GOT3 (cell line): ENCODE measurements at places on chromosomes 2 and 18.

DNA sequence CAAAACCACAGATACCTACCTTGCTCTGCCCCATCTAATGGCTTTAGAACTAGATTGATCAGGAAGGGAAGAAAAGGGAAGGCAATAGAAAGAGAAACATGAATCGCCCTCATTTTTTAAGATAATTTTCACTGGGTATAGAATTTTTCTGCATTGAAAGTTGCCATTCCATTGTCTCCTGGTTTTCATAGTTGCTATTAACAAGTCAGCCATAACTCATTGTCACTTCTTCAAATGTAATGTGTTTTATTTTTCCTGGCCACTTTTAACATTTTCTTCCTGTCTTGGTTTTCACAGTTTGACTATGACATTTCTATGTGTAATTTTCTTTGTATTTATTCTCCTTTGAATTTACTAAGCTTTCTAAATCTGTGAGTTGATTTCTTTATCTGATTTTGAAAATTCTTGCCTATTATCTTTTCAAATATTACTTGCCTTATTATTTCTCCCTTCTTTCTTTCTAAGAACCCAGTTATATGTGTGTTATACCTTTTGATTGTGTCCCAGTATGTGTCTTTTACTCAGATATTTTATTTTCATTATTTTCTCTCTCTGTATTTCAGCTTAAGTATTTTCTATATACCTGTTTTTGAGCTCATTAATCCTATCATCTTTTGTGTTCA lies 85.5 kb upstream of the GLI2 start:
- no peak for DNase-seq

- DNase-seq, result no peak
These were observed 10.5 kb downstream of the PCARE start for GRCh38 chr2:29063646-29064345.

GRCh38 chr2:19461504-19462255 lies 103.3 kb upstream of the OSR1 start:
- no peak for DNase-seq

DNA sequence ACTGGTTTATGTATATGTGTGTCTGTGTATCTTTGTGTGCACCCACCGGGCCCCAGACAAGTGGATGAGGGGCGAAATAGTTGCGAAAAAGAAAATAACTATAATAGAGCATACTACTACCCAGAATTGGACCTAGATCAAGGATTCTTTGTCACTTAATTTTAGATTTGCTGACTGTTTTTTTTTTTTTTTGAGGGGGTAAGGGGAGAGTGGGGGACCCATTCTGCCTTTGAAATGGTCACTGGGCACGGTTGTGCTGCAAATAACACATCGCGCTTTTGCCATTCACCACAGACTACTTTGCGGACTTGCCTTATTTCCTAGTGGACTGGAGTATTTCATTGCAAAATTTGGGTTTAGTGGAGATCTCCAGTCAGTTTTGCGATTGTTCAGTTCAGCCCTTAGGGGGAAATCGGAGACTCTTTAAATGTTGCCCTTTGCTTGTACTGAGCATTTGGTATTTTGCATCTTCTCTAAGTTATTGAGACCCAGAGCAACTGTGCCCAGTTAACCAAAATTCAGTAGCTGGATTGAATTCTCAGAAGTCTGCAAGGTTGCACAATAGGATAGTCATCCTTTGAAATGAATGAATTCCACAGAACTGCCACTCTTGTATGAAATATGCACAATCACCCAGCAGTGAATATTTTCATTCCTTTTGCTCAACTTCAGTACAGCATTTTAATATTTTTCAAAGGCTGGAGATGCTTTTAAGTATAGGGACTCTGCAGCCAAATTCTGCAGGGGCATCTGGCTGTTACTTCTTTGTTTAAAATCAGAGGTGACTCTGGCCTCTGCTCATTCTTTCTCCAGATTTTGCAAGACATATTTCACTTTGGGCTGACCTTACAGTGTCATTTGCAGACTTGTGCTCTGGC lies 2.9 kb downstream of the TRIB2 start:
- DNase-seq, result no peak

GRCh38 chr18:21330122-21330701 lies 88.2 kb downstream of the GREB1L start:
- no peak for DNase-seq

GRCh38 chr2:55805686-55806085 lies 112.0 kb upstream of the PNPT1 start:
- no peak for DNase-seq

GRCh38 chr18:44609181-44609941 lies 71.3 kb upstream of the SETBP1 start:
- no peak for DNase-seq

DNA sequence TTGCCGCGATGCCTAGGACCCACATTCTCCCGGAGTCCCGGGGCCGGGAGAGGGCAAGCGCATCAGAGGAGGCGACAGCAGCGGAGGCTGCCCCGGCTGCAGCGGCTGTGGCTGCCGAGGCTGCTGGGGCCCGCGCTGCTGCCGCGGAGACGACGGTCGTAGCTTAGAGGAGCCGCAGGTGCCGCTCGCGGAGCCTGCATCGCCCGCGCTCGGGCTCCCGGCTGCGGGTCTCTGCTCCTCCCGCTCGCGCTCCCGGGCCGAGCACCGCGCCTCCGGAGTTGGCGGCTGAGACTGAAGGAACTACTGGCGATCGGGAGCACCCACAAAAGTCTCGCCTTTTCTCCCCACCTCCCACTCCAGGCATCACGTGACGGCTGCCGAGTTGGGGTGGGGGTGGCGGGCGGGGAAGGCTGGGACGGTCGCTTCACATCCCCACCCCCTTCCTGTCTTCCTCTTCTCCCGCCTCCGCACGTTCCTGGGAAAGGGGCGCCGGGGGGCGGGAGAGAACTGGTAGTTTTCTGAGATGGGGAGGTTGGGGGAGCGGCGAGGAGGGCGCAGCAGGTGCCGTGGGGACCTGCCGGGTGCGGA lies at the start of gene LYPD1:
Gene LYPD1 (minus strand): TSS at position 298 of the 588 bp plus-strand sequence. CDS start 273 bp downstream, at position 25.
- DNase-seq, result no peak

GRCh38 chr2:64586883-64587481 lies 62.9 kb downstream of the AFTPH start:
- DNase-seq, result no peak

DNA sequence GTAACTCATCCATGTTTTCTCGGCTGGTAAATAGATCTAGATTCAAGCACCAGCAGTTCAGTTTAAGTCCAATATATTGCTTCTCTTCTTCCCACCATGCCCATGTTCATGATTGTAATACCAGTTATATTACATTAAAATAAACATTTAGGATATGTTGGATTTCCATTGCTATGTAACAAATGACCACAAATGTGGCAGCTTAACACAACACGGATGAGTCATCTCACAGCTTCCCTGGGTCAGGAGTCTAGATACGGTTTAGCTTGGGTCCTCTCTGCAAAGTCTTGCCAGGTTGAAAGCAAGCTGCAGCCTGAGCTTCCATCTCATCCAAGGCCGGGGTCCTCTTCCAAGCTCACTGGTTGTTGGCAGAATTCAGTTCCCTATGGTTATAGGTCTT lies 39.4 kb upstream of the SMAD2 start:
- no peak for DNase-seq

DNA sequence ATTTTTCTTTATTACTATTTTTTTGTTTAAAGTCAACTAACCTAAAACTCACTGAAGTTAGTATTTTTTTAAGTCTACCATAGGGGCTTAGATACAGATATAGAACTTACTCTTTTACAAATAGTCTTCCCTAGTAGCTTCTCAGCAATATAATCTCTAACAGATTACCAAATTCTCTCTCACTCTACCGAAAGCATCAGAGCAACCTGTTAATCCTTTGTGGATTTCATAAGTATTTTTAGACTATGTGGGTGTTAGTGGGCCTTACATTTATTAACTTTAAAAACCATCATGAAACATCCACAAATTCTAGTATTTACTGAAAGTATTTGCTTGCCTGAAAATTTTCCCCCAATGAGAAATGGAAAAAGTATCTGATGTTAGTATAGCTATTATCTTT lies 84.6 kb upstream of the TFPI start:
- DNase-seq, result no peak

DNA sequence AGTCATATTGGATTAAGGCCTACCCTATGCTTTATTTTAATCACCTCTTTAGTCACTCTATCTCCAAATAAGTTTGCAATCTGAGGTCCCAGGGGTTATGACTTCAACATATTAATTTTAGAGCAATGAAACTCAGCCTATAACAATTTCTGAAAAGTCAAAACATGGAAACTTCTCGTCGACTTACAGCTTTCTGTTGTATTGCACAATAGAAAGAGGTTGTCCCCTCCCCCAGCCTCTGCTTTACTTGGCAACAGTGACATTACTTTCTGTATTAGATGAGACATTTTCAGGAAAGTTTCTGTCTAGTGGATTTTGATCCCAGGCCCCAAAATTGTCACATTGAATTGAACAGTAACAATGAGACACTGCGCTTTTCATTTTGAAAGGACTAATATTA lies 326.4 kb downstream of the THSD7B start:
- DNase-seq, result no peak

DNA sequence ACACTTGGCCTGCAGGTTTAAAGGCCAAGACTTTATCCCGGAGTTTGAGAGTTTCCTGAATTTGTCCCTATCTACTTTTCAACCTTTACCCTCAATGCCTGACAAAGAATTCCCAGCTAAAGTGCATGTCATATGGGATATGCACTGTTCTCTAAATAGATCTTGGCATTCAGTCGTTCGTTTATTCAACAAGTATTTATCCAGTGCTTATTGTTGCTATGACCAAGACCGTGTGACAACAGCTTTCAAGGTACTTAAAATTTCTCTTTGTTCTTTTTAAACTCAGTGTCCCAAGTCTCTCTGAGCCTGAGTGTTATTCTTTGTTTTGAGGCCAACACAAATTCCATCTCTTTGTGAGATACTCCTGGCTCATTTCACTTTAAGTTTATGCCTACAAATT lies 133.4 kb downstream of the RGPD3 start:
- DNase-seq, result no peak

DNA sequence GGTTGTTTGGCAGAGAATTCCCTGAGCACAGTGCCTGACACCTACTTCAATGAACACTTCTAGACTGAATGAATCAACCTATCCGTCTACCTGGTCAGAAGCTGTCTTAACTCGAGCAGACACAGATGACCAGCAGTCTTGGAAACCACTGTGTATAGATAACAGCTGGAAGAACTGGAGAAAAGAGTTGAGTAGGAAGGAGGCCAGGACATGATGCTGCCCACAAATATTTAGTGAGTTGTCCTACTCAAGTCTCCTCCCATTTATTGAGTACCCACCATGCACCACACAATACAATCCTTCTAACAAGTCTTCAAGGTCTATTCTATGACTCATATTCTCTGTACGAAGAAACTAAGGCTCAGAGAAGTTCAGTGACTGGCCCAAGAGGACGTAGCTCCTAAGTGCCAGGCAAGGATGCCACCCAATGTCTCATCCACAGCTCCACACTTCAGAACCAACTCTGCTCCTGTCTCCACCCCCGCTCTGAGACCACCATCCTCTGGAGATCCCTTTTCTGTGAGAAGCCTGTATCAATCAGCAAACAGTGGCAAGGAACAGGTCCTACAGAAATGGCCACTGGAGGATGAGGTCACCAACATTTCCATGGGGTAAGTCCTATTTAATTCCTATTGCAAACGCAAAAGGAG lies 62.2 kb downstream of the GALNT14 start:
- DNase-seq, result no peak

- DNase-seq, result no peak
These were observed 92.1 kb downstream of the ACKR3 start for GRCh38 chr2:236661762-236662110.

- no peak for DNase-seq
These were observed 45.4 kb upstream of the RND3 start for GRCh38 chr2:150532879-150533278.

GRCh38 chr18:42475157-42475556 lies 520.1 kb downstream of the PIK3C3 start:
- no peak for DNase-seq

GRCh38 chr2:178194600-178195389 lies 483 bp downstream of the OSBPL6 start:
- DNase-seq, result no peak

DNA sequence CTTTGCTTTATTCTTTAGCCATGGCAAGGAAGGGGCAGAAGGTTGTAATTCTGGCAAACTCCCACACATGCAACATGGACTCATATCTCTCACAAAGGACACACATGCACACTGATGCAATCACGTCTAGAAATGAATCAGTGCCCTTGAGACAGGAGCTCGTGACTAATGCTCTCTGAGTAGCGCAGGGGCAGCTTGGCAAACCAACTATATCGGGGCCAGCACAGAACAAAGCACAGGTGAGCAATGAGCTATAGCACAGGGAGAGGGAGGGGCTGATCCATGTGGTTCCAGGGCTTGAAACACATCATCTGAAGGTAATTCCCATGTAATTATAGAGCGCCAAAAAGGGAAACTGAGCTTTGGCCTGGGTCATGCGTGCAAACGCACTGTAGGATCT lies 165.2 kb upstream of the KLF7 start:
- peak; percentile 3 for DNase-seq

GRCh38 chr18:13245481-13246000 lies 27.0 kb downstream of the LDLRAD4 start:
- DNase-seq, result no peak

GRCh38 chr2:200650195-200650594 lies 64.4 kb downstream of the AOX1 start:
- no peak for DNase-seq

- DNase-seq, result no peak
These were observed 535.1 kb downstream of the RNF144A start for GRCh38 chr2:7452110-7452876.

DNA sequence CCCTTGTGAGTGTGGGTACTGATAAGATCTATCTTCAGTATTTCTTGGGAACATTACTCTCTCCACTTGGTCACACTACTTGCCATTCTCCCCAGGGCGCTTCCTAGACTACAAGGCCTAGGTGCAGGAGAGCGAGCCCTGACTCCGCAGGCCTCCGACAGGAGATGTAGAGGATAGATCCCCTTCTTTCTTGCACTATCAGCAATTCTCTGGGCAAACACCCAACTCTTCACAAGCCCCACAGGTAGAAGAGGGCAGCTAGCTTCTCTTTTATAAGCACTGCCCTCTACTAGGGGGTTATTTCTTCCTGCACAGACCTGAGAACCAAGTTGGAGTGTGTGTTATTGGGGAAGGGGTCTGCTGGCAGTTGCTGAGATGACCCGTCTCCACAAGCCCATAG lies 10.7 kb upstream of the RMDN2 start:
- DNase-seq, result no peak

DNA sequence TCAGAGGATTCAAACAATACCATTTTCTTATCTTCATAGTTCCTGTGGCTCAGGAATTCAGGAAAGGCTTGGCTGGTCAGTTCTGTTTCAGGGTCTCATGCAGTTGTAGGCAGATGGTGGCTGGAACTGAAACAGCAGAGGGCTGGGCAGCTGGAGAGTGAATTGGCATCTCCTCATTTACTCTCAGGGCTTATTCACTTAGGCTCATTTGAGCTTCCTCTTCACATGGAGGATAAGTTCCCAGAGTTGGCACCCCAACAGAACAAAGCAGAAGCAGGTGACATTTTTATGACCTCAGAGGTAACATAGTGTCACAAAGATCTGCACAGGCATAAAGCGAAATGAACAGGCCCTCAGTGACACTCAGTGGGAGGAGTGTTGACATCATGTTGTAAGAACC lies 66.1 kb downstream of the RBBP8 start:
- DNase-seq, result no peak
